NCI-H1092 (cell line): ENCODE measurements at places on chromosomes 16 and 17.

DNA sequence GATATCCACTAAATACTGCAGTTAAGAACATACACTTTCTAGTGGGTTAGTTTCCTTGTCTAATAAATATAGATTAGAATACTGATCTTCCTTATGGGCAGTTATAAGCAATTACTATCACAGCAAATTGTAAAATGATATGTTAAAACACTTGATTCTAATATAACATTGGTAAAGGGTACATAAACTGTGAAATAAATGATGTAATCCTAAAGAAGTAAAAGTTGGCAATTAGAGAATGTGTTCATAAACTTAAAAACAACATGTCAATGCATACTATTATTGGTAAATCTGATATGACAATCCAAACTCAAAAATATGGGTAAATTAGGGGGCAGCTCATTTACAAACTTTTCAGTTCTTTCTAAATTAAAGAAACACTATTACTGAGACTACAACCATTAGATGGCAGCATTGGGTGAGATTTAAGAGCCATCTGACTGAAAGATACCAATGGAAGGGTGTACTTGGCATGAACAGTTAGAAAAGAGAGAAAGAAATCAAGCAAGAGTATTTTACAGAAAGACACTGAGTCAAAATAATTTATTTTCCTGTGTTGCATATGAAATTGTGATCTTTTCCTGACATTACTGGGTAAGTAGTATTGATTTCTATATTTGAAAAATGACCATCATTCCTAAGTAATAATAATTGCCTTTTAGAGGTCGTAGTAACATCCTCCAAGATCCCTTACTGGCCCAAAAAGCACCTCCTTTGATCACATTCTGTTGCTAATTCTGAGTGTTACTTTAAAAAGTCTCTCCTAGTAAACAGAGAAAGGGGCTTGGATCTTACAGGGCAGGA is 119.6 kb downstream of the SPAG9 start:
- peak; percentile 51 for DNase-seq

DNA sequence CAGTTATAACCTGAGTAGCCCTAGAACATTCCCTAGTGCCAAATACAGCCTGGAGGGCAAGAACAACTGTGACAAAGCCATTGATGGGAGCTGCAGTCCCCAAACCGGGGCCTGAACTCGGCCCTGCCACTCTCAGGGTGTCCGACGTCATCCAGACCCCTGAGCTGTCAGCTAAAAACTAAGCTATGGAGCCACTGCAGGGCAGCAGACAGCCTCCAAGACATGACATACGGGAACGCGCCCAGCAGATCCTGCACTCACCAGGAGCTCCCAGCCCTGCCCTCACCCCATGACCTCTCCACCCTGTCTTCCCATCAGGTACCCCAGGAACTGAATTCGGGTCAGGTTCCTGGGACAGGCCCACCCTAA is 28.4 kb downstream of the KDM8 start:
- DNase-seq: no peak

GRCh38 chr16:2707368-2708289 is 12.4 kb downstream of the PRSS27 start:
- no peak for DNase-seq

DNA sequence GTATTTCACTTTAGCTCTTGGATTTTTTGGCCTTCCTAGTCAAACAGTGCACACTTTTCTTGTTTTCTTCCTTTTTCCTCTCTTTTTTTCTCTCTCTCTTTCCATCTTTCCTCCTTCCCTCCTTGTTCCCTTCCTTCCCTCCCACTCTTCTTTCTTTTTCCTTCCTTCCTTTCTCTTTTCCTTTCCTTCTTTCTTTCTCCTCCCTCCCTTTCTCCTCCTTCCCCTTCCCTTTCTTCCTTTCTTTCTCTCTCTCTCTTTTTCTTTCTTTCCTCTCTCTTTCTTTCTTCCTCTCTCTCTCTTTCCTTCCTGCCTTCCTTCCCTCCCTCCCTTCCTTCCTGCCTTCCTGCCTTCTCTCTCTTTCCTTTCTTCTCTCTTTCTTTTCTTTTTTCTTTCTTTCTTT is 181.6 kb upstream of the ELAC2 start:
- no peak for DNase-seq

GRCh38 chr16:56916571-56917403 is 15.2 kb upstream of the HERPUD1 start:
- DNase-seq: no peak

GRCh38 chr17:28519236-28519635 is 13.1 kb downstream of the FOXN1 start:
- DNase-seq: no peak

DNA sequence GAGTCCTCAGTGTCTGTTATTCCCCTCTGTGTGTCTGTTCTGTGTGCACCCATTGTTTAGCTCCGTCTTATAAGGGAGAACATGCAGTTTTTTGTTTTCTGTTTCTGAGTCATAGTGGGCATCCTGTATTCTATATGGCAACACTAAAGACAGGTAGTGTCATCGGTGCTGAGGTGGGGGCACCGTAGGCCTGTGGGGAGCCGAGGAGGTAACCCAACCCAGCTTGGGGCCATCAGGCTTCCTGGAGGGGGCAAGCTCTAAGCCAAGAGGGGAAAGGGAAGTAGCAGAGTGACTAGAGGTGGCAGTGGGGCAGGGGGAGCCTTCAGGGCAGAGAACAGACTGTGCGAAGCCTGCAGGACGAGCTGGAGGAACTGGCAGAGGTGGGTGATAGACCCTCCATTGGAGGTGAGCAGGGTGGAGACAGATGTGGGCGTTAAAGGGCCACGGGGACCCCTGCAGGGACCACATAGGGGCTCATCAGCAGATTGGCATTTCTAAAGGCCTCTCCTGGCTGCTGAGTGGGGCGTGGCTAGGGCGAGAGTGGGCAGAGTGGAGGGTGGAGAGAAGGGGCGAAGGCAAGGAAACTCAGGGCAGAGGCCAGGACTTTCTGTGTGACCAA is 36.5 kb downstream of the CPNE2 start:
- DNase-seq: no peak

DNA sequence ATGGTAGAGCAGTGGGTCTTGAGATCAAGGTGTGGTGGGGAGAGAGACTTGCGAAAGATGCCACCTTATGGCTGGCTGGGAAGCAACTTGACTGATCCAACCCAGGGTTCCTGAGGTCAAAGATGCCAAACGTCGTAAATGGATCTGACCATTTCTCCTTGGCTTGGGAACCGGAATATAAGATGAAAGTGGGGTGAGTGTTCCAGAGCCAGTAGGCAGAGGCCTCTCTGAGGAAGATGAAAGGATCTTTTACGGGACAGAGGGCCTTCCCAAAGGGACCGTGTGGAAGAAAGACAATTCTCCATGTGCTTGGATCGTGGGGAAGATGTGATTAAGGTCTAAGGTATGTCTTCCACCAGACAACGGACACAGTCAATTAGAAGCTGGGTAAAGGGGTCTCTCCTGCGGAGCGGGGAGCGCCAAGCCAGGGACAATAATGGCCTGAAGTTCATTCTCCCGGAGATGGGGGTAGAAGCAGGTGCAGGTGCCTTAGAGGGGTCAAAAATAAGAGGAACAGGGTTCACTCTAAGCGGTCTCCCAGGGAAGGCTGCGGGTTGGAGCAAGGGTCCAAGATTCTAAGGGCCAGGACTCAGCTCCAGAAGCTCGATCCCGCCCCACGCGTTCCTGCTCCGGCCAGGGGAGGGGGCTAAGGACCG is 800 bp downstream of the FXR2 start:
- DNase-seq: no peak

- no peak for DNase-seq
Observed at GRCh38 chr17:50148226-50149090, 2.0 kb downstream of the PPP1R9B start.

GRCh38 chr17:43905400-43905984 is 1.8 kb downstream of the MPP2 start:
- no peak for DNase-seq

DNA sequence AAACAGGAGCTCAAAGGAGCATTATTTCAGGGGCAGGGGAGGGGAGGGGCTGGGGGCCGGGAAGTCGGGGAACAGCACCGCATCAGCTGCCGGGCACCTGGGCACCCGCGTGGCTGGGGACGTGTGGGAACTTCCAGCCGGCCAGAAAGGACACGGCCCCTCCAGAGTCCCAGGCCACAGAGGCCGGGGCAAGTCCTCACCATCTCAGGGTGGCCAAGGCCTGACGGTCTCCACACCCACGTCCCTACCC is 1.1 kb downstream of the PGAP6 start:
- no peak for DNase-seq

GRCh38 chr16:12426122-12426521 is 377.6 kb downstream of the CPPED1 start:
- DNase-seq: no peak

GRCh38 chr17:18187821-18188761 is 4.5 kb downstream of the ALKBH5 start:
- no peak for DNase-seq

DNA sequence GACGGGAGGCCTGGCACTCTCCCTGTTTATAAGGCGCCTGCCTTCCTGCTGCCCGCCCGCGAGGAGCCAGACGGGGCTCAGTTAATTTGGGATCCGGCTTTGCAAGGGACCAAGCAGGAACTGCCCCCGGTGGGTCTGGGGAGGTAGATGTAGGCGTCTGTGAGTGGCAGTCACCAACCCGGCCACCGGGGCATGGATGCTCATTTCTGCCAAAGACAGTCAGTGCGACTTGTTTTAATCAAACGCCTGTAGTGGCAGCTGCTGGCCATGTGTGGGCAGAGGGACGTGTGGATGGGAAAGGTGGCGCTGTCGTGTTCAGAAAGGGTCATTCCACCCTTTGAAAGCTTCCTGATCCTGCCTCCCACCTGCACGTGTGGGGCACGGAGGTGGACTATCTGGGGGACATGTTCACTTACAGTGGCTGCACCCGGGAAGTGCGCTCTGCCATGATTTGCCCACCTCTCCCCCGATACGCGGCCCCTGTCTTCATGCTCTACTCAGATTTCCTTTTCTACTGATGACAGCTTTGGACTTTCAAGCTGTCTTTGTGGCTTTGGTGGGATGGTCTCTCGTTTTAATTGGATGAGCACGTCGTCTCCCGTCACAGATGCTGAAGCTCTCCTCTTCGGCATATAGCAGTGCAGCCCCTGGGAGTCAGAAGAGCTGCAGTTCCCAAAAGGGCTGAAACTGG is 60.3 kb upstream of the CIBAR2 start:
- DNase-seq: peak; percentile 69

GRCh38 chr17:40471846-40472732 is 28.8 kb downstream of the IGFBP4 start:
- no peak for DNase-seq

DNA sequence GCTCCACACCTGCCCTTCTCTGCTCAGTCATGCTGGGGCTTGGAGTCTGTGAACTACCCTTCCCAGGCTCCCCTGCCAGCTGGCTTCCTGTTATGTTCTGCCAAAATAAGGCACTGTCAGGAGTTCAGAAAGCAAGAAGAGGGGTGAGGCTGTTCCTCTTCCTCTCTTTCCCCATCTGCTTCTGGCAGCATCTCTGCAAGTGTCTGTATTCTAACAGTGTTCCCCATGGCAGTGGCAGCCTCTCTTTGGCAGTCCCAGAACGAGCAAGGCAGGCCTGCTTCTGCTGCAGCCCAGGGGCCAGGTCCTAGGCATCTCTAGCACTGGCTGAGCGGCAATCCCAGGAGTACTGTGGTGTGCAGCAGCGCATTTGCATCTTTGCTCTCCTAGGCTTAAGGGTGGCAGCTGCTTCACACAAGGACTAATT is 219.1 kb downstream of the STX8 start:
- no peak for DNase-seq

DNA sequence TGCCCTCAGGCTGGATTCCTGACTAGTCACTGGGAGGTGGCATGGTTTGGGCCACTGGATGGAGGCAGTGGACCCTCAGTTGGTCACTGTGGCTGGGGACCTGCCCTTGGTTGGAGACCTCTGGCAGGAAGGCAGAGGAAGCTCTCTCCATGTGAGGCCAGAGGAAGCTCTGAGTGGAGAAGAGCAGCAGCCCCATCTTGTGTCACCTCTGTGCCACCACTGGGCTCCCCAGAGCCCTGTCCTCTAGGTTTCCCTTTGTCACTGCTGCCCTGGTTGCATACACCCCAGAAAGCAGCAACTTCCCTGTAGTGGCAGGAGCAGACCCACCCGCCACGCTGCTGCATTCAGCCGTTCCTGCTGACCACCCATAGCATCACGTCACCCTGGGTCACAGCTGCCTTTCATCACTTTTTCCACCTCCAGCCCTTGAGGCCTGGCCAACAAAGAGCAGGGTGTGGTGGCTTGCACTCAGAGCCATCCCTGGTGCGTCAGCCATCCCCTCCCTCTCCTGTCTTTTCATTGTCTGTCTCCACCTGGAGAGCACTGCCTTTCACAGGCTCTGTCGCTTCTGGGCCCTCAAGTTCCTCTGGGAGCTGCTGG is 11.9 kb downstream of the CTRL start:
- DNase-seq: no peak

DNA sequence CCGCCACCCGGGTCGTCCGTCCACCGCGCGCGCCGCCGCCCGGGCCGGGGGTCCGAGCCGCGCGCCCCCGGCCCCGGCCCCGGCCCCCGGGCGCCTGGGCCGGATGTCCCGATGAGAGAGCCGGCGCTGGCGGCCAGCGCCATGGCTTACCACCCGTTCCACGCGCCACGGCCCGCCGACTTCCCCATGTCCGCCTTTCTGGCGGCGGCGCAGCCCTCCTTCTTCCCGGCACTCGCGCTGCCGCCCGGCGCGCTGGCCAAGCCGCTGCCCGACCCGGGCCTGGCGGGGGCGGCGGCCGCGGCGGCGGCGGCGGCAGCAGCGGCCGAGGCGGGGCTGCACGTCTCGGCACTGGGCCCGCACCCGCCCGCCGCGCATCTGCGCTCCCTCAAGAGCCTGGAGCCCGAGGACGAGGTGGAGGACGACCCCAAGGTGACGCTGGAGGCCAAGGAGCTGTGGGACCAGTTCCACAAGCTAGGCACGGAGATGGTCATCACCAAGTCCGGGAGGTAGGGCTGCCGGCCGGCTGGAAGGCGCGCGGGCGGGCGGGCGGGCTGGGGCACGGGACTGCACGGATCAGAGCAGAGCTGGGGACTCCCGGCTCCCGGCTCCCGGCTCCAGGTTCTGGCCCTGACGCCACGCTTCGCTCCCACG is 548 bp downstream of the TBX2 start:
- DNase-seq: no peak

DNA sequence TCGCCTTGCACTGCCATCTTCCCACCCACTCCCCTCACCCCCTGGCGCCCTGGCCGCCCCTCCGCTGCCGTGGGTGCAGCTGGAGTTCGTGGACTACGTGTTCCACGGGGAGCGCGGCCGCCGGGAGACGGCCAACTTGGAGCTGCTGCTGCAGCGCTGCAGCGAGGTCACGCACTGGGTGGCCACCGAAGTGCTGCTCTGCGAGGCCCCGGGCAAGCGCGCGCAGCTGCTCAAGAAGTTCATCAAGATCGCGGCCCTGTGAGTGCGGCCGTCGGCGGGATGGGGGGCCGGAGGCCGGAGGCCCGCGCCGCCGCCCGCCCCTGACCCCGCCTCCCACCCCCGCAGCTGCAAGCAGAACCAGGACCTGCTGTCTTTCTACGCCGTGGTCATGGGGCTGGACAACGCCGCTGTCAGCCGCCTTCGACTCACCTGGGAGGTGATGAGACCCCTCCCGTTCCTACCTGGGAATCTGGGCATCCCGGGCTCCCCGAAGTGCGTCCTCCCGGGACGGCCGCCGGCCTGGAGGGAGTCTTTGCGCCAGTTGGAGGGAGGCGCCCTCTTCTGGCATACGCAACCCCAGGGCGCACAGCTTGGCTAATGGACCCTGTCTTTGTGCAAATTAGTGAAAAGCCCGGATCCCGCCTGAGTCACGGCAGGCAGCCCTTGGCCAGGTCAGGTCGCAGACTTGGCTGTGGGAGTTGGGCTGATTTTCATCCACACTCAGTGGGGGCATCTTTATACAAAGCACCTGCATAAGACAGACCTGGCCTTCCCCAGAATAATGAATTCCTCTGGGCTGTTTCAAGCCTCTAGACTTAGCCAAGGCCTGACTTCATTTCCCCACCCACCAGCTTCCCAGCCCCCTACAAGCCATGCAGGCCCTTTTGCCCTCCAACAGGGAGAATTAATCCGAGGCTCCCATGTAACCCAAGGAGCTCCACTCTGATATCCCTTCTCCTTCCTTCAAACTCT is 14.3 kb downstream of the RAPGEFL1 start:
- DNase-seq: peak; percentile 39
